ENCODE measurements at places on chromosomes 5 and 9.

DNA sequence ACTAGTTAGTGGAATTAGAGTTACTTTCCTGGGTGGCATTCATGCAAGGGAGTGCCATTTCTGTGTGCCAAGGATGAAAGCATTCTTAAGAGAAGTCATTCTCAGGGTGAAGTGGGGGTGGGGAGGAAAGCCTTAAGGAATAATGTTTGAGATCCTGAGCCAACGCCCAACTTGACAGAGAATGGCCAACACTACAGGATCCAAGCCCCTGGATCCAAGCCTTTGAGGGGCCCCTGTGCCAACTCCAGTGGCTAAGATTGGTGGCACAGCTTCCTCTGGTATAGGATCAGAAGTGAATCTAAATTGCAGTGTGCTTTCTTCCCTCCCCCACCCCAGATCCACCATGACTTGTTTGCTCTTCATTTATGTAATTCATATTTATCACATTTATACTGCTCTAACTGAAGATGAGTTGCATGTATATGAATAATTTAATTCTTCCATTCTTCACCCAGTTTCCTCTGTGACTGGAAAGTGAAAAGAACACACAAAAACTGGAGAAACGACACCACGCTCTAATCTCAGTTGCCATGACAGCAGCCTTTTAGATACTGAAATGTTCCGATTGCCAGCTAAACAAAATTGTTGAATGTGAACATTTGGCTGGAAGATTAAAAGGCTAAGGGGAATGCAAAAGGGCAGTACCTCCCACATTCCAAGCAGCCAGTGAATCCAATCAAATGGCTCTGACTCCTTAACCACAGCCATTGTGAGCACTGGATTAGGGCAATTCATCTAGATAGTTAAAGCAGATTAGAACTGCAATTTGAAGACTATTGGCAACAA lies 4.5 kb downstream of the ZNF608 start:
- DNase-seq: no peak

DNA sequence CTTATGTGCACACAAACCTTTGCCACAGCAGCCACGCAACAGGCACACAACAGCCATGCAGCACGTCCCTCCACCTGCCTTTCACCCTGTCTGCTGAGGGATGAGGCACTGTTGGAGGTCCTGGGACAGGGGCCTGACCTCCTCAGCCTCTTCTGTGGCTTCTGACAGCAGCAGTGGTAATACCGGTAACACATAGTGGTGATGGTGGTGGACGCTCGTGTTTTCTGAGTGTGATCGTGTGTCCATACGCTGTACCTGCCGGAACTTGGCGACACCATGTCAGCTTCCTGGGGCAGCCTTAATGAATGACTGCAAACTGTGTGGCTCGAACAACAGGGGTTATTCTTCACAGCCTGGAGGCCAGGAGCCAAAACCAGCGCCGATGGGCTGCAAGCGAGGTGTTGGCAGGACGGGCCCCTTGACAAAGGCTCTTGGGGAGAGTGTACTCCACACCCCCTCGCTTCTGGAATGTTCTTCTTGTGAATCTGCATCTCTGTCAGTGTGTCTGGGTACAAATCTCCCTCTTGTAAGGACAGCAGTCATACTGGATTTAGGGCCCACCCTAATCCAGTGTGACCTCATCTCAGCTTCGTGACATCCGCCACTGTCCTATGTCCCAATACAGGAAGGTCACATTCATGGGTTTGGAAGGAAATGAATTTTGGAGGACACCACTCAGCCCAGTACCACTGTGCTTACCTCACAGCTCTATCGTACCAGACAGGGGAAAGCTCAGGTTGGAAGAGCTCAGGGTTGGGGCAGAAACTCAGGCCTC lies 55.3 kb upstream of the EXOC3 start:
- no peak for DNase-seq

DNA sequence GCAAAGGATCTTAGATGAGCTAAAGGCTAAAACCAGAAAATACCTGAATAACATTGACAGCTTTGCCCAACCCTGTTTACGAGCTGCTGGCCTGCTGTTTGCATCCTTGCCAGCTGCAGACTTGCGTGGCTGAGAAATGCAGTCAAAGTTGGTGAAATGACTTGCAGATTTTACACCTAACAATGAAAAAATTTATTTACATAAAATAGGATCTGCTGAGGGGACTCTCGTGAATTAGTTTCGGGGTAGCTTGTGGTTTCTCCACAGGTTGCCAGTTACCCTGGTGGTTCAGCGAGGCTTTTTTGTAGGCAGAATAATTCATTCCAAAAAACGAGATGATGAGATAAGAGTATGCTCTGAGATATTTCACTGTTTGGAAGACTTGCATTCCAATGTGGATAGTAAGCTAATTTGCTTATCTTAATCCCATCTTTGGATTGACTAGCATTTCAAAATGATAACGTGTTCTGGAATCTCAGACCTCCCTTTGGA lies 65.7 kb upstream of the FANCC start:
- no peak for DNase-seq

- DNase-seq: no peak
Measured at GRCh38 chr5:74017786-74018211, 391.8 kb downstream of the ARHGEF28 start.

GRCh38 chr5:138349852-138350562 lies 2.5 kb upstream of the KDM3B start:
- DNase-seq: no peak

DNA sequence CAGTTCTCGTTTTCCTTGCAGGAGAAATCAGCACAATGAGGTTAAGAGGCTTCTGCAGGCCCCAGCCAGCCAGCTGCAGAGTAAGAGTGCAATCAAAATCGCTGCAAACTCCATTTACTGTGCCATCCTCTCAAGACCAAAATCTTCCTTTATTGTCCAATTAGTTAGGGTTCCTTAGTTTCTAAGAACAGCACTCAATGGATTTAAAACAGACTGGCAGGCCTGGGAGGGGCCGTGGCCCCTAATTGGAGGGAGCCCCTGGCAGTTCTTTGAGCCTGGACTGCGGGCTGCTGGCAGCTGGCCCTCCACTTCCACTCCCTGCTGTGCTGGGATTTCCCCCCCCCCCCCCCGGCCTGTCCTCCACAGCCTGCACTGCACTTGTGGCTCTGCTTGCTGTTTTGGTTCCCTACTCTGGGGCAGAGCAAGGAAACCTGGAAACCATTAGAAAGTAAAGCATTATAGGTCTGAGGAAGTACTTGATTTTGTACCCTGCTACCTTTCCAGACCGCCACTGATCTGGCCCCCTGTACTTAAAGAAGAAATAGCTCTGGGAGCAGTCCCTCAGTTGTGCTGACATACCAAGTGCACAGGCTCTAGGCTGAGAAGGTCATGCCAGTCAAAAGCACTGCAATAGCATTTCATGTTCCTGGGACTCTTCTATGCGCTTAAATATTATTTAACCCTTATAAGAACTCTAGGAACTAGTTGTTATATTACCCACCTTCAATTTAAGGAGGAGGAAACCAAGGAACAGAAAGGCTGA lies 129.0 kb downstream of the APBA1 start:
- DNase-seq: no peak

DNA sequence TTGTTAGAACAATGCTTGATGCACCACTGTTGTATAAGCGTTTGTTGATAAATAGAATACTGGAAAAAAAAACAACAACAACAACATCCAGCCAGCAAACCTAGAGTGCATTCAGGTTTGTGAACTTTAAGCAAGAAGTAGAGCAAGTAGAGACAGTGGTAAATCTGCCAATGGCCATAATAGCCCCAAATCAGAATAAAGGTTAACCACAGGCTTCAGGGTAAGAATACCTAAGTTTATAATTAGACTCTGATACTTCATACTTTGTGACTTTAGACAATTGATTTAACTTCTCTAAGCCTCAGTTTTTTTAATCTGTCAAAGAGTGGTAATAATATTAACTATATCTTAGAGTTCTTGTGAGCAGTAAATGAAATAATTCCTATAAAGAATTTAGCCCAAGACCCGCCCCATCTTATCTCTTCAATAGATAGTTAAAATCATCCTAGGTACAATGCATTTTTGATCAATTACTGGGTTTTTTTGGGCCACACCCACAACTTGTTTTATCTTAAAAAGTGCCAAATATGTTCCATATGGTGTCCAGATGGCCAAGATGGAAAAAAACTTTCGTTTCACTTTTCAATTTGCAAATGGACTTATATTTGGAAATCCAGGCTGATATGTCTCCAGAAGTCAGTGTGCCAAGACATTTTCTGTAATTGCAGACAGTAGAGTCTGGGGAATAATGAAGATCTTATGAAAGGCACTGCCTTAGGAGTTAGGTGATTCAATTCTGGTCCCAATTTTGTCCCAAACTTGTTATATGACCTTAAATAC lies 24.5 kb upstream of the DPYSL3 start:
- DNase-seq: no peak

- DNase-seq: no peak
Measured at GRCh38 chr5:6581559-6582426, 51.1 kb downstream of the NSUN2 start.

GRCh38 chr5:95406426-95407090 lies 15.4 kb downstream of the FAM81B start:
- no peak for DNase-seq

DNA sequence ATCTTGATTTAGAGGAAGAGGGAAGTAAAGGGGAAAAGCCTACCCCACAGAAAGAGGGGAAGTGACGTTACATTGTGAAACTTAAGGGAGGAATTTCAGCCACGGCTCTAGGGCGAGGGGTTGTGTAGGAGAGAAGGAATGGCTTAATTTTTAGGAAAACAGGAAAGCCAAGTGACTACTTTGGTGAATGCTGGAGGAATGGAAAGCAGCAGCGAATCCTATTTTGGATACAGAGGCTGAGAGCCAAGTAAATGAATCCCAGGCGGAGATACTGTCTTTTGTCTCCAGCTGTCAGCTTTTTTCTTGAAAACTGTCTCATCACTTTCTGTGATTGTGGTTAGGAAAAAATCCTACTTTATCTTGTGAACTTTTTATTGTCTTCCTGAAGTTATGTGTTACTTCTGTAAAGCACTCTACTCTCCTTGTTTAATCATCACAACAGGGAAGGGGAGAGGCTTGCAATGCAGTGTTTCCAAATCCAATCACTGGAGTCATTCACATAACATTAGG lies 188.4 kb downstream of the TSSK1B start:
- no peak for DNase-seq

- DNase-seq: no peak
Measured at GRCh38 chr5:15966651-15967050, 212.9 kb downstream of the MARCHF11 start.

GRCh38 chr9:114682846-114683245 lies 854 bp upstream of the TEX48 start:
- no peak for DNase-seq

DNA sequence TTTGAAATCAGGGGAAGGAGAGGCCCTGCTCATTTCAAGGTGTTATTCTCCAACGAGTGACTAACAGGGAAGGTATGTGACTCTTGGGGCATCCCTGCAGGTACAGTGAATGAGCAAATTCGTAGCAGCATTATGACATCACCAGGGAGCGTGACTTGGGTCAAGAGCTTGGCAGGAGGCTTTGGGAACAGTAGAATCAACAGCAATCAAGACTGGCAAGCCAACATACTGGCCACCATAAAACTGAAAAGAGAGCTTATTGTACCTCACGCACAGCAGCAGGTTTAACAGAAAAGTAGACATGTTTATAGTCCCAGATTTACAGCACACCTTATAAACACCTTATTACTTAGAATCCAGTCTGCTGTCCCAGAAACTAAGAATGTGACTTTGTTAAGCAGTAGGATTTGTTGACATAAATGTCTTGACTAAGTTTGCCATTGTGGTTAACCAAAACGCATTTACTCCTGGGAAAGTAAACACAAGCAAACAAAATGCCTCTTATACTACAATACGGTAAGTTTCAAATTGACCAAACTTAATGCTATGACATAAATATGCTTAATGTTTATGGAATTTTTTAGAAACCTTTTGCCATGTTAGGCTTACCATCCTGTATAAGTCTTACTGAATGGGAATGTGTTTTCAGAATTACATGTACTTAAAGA lies 297.8 kb downstream of the NPR3 start:
- no peak for DNase-seq

DNA sequence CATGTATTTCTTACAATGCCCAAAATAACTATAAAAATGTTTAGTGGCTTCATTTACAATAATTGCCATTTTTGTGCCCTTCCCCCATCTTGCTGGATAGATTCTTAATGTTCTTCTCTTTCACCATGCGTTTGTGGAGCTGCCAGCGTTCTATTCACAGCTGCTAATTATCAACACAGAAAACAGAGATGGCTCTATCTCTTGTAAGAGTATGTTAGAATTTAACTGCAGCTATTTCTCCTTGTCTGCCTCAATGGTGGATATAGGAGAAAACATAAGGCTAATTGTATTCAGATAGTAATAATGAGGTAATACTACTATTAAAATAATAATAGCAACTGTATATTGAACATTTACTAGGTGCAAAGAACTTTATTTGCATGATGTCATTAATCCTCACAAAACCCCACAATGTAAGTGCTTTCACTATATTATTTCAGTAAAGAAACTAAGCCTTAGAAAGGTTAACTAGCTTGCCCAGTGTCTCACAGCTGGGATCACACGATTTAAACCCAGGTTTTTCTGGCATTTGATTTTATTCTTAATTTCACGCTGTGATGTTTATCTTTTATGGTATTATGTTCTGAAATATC lies 50.1 kb downstream of the JAKMIP2 start:
- DNase-seq: no peak

GRCh38 chr9:129352146-129352865 lies 174.2 kb upstream of the IER5L start:
- no peak for DNase-seq

DNA sequence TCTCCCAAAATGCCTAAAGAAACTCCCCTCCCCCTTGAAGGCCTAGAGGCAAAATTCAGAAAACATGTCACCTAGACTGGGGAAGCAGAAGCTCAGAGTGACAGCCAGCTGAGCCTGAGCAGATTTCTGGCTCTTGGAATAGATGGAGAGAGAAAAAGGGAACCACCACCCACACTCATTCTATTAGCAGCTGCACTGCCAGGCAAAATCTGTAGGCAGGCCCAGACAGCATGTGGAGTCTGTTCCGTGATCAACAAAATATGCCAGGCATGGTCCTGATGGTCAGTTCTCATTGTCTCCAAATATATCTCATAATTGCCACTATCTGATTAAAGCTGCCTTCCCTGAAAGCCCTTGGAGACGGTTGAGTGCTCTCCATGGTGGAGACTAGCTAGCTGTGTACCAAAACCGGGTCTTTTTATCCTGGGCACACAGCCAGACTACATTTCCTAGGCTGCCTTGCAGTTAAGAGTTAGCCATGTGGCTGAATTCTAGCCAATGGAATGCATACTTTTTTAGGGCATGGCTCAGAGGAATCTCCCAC lies 131.7 kb upstream of the GPR151 start:
- no peak for DNase-seq
